ENCODE measurements at places on chromosomes 16 and 17.

DNA sequence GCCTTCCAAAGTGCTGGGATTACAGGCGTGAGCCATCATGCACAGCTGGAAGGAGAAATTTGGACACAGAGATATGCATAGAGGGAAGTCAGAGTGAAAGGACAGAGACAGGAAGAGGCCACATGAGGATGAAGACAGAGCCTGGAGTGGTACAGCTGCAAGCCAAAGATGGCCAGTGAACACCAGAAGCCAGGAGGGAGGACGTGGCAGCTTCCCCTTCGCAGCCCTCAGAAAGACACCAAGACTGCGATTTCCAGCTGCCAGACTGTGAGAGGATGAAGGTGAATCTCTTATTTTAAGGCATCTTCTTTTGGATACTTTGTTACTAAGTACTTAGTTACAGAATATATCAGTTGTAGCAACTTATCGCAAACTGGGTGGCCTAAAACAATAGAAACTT lies 60.5 kb upstream of the PLCG2 start:
- no peak for DNase-seq

- no peak for DNase-seq
Observed at GRCh38 chr17:81483085-81483861, 29.3 kb downstream of the ACTG1 start.

DNA sequence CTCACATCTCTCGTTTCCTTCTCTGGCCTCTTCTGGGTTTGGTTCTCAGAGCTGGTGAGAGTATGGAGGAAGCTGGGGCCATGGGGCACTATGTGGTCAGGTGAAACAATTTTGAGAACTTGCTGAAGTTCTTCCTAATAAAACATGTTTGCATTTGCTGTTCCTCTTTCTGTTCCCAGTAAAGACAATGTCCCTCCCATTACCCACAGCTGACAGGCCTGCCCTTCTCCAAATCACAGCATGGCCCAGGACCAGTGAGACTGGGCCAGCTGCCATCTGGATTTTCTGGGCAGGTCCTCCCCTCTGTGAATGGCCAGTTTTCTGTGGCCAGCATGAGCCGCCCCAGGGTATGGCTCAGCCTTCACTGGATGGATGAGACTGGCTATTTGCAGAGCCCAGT lies at the start of gene CD300H:
TSS of gene CD300H (minus strand) at position 113 of the 400 bp plus-strand sequence.
- no peak for DNase-seq

DNA sequence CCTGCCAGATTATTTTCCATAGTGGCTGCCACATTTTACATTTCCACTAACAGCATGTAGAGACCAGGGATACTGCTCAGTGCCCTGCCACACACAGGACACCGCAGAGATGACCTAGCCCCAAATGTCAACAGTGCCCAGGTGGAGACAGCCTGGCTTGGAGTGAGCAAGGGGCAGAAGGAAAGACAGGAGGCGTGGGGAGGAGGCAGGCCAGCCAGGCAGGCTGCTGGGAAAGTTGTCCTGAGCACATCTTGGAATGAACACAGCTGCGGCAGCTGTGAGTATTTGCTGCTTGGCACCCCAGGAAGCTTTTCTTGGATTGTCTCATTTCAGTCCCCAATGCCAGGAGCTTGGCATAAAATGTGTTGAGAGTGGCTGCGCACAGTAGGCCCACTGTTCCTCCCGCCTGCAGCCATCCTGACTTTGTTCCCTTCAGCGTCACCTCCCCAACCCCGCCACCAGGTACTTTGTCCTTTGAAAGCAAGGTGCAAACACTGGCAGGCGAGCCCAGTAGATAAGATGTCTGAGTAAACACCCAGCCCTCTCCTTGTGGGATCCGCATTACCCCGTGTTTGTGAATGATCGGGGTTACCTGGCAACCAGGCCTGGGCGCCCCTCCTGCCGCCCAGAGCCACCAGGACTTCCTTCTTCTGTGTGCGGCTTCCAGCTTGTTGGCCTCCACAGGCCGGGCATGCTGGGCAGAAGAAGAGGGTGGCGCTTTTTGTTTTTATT lies 114.0 kb downstream of the CMIP start:
- no peak for DNase-seq

DNA sequence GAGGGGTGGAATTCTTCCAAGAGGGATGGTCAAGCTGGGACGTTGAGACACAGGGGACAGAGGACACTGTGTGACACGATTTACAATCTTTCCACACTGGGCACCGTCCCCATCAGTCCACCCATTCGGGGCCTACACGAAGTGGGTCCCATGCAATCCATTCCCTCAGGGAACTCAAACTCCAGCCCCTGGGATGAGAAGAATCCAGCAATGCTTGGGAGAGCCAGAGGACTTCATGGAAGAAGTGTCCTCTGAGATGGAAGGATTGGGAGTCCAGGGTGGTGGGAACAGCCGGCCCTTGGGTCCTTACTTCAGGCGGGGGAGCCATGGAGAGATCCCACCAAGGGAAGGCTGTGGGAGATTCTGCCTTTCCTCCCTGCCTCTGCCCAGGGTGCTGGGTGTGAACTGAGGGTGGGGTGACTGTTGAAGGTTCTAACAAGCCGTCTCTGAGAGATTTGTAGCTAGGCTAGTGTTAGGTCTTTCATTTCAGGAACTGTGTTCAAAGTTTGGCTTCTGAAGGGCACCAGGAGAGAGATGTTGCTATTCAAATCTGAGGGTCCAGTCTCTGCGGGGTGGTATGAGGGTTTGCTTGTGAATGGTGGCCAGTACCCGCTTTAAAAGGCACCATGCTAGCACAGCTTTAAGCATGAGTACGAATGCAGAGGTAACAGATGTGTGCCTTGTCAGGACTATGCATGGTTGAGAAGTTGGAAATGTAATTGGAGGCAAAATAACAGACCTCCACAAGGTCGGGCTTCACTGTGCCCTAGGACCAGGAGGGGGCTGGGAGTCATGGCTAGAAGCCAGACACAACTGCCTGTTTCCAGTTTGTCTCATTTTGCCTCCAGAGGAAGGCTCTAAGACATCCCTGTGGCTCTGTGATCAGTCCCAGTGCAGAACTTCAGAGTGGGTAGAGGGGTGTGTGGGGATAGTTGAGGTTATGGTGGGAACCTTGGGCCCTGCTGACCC lies 1.9 kb downstream of the ATP1B2 start:
- DNase-seq = no peak

DNA sequence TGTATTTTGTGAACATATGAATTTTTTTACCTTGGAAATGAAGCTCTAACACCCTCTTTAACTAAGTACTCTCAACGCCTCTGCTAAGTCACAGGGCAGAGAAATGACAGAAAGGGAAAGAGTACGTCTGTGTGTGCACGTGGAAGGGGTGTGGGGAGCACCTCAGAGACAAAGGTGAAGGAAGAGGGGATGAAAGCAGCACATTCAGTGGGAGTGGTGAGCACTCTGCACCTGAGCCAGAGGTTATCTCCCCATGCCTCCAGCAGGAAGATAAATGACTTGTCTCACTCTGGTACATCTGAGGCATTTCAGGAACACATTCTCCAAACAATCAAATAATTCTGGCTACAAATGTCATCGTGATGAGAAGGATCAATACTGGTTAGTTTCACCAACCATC lies 15.0 kb downstream of the GNA13 start:
- DNase-seq = no peak

- DNase-seq = no peak
Observed at GRCh38 chr16:4763791-4764190, 3.2 kb downstream of the ZNF500 start.
